Substantia nigra (tissue), 51 donors: ENCODE measurements at places on chromosomes 16 and 17.

DNA sequence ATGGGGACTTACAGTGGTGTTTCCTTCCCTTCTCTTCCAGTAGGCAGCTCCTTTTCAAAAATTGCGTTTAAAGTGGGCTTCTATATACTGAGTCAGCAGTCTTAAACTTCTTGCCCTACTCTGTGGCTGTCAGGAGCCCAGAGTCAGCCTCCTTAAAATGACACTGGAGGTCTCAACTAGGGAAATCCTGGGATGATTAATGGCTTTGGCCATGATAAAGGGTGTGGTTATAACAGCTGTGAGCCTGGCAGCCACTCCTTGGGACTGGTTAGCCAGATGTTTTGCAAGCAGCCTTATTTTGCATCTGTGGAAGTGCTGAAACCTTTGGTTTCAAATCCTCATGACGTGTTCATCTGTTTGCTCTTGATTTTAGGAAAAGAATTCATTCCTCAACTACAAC, 25.0 kb downstream of the TAC4 start:
- no peak for DNase-seq

DNA sequence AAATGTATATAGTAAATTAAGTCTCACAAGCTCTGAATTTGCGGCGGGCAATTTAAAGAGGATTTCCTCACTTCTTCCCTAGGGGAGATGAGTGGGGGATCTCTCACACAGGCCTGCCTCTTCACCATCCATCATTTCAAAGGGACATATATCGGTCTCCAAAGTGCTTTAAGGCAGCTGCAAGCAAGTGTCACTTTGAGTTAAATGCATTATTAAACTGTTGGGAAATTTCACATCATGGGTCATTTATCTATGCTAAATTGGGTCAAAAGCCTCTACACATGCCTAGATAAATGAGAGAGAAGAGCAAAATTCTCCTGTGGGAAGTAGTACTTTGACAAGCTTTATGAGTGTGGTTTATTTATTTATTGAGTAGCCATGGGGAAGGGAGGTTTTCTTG, 1106.1 kb upstream of the GOT2 start:
- no peak for DNase-seq

DNA sequence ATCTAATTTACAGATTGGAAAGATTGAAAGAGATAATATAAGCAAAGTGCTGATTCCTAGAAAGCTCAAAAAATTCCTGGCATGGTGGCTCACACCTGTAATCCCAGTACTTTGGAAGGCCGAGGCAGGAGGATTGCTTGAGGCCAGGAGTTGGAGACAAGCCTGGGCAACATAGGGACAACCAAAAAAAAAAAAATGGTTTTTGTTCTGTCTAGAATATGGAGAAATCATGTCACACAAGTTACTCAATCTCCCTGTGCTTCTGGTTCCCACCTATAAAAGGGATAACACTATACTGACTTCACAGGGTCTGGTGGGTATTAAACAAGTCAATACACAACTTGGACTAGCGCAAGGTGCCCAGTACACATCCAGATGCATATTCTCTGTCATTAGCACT, 18.4 kb downstream of the ARHGAP17 start:
- no peak for DNase-seq

DNA sequence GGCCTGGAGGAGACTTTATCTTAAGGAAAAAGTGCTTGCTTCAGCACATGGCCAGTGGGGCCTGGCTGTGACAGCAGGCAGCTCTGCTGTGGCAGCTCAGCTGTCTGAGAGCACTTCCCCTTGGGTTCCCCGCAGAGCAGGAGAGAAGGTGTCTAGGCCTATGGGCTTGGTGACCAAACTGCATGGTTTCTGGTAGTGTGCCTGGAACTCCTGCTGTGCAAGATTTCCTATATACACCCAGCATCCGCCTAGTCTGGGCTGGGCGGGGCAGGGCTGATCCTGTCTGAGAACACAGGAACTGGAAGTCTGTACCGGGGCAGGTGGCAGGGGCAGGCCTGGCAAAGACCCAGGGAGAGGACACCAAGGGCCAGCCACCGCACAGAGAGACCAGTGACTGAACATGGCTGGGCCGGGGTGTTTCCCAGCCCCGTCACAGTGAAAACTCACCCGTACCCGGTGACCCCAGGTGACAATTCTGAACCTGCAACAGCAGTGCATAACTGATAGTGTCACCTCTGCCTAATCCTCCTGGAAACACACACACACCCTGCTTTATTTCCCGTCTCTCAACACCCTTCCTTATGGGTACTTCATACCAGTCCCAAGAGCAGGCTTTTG, 39.3 kb downstream of the CHD9 start:
- DNase-seq, result no peak

- no peak for DNase-seq
Observed at GRCh38 chr17:19946921-19947320, 30.7 kb downstream of the AKAP10 start.

DNA sequence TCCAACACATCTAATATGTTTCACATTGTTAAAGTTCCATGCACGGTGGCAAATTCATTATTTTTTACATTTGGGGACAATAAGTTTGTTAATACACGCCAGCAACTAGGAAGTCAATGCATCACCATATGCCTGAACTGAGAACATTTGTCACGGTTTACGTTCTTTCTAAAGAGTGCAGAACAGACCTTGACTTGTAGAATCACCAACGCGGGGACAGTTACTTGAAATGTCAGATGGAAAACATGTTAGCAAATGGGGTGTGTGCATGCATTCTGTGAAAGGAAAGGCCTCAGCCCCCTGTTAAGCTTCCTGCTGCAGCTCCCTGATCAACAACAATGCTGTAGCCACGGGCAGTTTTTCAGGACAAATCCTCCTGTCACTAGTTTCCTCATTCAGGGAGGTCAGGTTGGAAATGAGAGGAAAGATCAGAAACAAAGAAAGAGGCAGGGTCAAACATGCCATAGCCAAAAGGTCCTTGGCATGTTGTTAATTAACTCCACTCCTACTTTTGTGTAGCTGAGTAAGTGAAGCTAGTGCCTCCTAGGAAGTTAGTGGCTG, 18.4 kb downstream of the SMIM36 start:
- no peak for DNase-seq

GRCh38 chr17:8956465-8956902, 9.0 kb downstream of the PIK3R5 start:
- no peak for DNase-seq

DNA sequence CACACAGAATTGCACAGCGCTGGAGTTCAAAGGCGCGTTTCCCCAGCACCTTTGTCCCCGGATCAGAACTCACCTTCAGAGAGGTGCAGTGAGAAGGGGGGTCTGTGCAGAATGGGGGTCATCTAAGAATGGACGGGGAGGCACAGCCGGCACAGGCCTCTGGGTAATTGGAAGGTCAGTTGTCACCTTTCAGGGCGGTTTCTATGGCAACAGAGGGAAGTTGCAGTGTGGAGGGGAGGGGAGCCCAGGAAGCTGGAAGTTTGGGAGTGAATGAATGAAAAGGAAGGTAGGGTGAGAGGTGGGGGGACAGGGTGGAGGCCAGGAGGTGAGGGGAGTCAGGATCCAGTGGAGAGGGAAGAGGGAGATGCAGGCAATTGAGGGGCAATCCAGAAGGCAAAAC, 12.4 kb upstream of the KCNG4 start:
- DNase-seq, result no peak

GRCh38 chr16:2811703-2812471, 5.2 kb upstream of the PRSS21 start:
- no peak for DNase-seq

DNA sequence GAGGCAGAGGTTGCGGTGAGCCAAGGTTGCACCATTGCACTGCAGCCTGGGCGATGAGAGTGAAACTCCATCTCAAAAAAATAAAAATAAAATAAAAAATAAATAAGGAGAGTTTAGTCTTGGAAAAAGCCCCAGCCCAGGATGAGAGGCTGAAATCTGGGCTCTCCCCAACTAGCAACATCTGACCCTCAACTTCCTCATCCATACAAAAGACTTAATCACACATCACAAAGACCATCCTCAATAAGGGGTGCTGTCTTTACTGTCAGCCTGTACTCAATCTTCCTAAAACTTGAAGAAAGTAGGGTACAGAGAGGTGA, 11.4 kb upstream of the SLC4A1 start:
- no peak for DNase-seq

- DNase-seq, result no peak
Observed at GRCh38 chr16:68081861-68082628, 3.1 kb upstream of the NFATC3 start.

DNA sequence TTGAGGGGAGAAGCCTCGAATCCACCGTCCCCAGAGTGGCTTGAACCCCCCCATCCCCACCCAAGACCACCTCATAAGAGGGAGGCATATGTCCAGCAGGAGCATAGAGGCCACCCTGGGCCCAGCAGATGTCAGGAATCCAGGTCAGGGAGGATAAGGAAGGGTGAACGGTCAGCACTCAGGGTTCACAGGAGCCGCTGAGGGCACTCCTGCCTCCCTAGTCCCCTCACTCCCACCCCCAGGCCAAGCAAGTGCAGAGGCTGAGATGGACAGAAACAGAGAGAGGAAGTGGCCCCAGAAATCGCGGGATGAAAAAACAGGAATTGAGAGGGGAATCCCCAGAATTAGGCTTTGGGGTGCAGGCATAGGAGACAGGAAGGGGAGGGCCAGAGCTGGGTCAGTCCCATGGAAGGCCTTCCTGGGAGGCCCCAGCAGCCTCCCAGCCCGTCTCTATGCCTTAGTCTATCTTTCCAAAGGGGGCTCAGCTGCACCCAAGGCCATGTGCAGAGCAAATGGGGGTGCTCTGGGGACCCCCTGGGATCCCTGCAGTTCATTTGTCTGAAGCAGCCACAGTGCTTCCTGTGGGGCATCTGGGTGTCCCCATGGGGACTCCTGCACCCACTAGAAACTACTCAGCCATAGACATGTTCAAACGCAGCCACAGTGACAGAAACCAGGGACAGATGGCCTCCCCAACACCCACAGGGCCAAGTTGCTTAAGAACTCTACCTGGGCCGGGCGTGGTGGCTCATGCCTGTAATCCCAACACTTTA, 1.7 kb downstream of the CMTM3 start:
- no peak for DNase-seq

DNA sequence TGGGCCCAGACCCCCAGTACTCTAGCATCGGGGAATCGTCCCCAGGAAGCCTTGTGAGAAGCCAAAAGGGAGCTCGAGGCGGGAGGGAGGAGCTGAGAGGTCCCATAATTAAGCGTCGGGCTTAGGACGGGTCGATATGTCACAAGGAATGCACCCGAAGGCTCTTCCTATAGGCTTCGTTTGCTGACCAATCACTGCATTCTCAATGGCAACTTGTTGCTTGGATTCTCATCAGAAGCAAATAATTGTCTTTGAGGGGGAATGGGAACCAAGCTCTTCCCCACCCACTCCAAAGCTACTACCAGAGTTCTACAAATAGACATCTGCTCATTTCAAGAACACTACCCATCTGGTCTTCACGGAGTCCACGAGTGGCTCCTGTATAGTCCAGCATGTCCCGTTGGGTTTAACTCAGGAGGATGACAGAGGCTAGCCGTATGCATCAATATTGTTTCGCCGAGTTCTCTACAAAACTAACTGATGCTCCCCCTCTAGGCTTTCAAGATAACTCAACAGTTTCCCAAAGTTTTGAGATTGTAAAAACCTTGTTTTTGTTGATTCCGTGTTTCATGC, 628 bp upstream of the BLMH start:
- no peak for DNase-seq

DNA sequence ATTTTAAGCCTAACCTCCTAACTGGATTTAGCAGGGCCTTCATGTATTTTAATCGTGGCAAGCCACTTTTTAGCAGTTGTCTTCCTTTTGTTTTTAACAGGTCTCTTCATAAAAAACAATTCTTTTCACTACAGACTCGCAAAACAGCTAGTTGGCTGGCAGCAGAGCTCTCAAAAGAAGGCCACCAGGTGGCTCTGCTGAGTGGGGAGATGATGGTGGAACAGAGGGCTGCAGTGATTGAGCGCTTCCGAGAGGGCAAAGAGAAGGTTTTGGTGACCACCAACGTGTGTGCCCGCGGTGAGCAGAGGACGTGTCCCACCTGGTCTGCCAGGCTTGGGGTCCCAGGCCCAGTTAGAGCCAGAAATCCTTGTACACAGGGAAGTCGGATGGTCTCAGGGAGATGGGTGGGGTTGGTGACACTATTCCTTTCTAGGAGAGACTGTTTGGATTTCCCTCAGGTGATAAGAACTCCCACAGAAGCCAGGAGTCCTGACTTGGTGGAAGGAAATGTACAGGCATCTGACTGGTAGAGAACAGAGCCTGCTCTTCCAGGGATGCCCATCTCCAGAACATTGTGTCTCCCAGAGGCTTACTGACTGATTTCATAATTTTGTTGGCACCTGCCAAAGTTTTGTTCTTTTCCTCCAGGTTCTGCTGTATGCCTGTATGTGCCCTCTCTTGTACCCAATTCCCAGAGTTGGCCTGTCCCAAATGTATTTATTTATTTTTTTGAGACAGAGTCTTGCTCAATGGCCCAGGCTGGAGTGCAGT, 14.9 kb upstream of the DDX19A start:
- no peak for DNase-seq

DNA sequence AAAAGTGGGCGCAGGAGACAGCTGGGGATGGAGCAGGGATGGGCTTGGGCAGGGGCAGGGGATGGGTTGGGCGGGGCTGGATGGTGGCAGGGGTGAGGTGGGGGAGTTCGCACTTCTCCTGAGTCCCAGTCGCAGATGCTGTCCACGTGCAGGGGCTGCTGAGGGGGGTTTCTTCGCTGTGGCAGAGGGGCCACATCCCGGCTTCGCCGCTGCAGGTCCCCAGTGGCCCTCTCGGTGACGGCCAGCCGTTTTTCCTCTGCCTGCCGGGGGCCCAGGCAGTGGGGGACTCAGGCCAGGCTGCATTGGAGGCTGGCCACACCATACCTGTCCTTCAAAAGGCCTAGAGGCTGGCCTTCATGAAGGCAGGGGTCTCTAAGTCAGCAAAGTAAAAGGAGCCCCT, 8.3 kb downstream of the EVPL start:
- DNase-seq, result no peak

DNA sequence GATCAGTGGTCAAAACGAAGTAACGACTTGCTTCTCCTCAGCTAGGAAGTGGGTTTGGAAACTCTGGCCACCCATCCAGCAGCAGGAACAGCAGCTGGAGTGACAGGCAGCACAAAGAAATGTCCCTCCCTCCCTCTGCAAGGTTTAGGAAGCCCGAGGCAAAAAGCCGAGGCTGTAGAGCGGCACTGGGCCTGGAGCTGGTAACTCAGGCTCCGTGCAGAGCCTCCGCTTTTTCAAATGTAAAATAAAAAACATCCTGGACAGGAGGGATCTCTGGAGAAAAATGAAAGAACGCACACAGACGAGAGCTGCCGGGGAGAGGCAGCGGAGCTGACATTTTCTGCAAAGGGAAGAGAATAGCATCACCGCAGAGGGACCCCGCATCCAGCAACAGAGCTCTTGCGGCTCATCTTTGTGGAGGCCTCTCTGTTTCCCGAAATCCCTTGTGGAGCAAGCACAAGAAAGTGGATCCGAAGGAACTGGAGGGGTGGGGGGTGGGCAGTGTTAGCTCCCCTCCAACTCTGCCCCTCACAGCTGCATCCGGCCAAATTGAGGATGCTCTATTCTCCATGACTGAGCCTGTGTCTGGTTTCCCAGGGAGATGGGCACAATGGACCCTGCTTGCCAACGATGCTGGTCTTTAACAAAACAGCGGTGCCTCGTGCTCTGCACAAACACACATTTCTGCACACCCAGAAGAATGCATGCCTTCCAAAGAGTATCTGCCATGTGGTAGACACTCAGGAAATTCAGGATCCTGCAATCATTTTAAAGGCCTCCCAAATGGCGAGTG, 335.5 kb upstream of the ZFHX3 start:
- no peak for DNase-seq

GRCh38 chr16:56382459-56382858, 42.9 kb downstream of the AMFR start:
- DNase-seq, result no peak

GRCh38 chr16:14628806-14629611, 1.1 kb downstream of the PARN start:
- no peak for DNase-seq
